ENCODE measurements at places on chromosomes 5 and 9.
A peak's percentile ranks its signal among the peaks of the same experiment; 100 is the strongest.

GRCh38 chr9:121246821-121247561 lies 21.0 kb upstream of the GSN start:
- DNase-seq = peak; percentile 89

- DNase-seq = peak; percentile 79
Observed at GRCh38 chr5:158700231-158701006, 399.3 kb downstream of the EBF1 start.

DNA sequence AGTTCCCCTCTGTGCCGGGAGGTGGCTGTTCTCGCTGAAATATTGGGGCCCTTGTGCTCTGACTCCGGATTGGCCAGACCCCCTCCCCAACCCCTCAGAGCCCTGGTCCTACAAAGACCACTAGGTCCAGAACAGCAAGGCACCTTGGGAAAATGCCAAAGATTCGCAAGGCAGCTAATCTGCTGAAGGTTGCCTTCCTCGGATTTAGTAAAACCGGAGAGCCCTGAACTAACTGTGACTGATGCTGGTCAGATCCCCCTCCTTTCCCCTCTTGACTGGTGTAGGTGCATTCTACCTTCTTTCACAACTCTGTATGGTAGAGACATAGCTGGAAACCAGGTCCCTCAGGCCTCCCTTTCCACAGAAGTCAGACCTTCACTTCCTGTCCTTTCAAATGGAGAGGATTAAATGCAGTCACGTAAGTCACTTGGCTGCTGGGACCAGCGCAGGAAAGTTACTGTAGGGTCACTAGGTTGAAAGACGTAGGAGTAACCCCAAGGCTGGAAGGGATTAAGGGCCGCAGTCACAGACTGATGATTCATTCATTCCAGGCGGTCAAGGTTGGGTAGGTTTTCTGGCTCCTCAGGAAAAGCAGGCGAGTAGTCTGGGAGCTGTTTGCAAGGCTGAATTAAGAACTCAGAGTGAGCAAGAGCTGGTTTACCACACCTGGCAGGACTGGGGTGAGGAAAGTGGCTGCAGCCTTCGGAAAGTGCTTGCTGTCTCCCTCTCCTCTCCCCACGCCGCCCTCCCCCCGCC lies 5.3 kb downstream of the BARX1 start:
- DNase-seq = no peak

DNA sequence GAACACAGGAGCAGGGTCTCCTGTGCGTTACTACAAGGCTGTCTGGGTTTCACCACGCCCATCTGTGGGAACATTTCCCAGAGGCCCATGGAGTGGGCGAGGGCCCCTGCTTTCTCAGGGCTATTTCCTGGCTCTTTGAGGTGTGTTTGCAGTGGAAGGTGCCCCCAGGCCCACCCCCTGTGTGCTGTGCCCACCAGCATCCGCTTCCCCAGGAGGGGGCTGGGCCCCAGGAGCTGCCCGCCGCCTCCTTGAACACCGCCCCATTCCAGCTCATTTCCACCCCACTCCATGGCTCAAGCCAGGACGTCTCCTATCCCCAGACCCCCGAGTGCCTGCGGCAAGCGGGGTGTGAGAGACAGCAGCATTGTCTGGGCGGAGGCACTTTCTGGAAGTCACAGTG lies 70.5 kb downstream of the NEK6 start:
- DNase-seq = no peak

DNA sequence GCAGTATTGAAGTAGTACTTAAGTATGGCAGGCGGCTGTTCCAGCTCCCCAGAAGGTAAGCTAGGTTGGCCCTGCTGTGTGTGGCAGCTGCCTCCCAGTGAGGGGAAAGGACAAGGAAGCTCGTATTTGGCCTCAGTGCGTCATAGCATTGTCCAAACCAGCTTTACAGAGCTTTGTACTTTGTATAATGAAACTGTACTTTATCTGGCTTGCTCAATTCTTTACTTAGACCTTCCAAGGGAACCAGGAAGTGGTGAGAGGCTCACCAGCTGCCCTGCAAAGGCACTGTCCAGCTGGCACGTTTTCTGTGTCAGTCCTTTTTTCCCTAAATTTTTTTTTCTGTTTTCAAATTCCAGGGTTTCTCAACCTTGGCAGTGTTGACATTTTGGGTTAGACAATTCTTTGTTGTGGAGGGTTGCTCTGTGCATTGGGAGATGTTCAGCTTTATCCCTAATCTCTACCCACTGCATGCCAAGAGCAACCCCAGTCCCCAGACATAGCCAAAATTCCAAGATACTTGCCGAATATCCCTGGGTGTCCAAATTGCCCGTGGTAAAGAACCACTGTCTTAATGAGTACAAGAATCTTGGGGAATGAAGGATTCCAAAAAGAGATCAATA lies 474.5 kb downstream of the LRRC70 start:
- DNase-seq = no peak

DNA sequence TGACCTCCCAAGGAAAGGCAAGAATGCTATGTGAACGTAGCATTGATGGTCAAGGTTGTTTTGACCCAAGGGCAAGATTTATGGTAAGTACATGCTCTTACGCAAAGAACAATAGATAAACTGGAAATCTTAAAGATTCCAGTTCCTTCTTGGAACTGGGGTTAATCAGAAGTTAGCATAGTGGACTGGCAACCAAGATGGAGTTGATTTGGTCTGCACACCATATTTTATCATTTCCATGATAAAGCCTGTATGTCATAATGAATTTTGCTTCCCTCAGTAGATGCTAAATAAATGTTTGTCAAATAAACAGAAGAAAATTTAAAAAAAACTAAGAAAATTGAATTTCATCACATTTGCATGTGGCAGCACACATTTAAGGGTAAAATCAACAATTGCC lies 242.4 kb upstream of the MEF2C start:
- DNase-seq = no peak

All from foreskin fibroblast (primary cell).